ENCODE measurements at places on chromosomes 13 and 19. TPM values are rescaled to one million over a fixed set of nuclear protein-coding genes. Genes with fewer than 3 reads are reported as not detected.

DNA sequence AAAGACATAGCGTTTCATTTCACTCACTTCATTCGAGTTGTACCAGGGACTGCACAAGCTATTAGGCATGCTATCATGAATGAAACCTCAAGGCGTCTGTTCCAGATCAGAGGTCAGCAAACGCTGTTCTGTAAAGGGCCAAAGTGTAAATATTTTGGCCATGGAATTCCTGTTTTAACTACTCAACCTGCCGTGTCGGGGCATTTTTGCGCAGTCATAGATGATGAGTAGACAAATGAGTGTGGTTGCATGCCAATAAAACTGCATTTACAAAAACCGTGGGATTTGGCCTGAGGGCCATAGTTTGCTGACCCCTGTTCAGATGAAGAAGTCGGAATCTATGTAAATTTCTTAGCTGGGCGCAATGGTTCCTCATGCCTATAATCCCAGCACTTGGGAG, 6.5 kb downstream of the INSR start:
- DNase-seq, result no peak

DNA sequence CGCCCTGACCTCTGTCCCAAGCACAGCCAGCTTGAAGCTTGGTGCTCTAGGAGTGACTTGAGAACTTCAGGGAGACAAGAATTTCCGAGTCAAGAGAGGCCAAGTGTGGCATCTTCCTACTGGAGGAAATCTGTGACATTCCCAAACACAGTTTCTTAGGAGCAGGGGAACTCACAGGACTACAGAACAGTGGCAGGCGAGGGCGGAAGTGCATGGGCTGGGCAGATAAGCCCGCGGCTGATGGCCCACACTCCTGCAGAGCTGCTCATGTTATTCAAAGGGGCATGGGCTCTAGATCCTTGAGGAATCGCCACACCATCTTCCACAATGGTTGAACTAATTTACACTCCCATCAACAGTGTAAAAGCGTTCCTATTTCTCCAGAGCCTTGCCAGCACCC, 168.8 kb downstream of the KATNAL1 start:
- no peak for DNase-seq

Gene HIPK4
- total RNA-seq, result not detected

Gene PINLYP
- total RNA-seq, result 6.9 TPM

GRCh38 chr13:113272701-113273181, 24.3 kb upstream of the LAMP1 start:
- no peak for DNase-seq

Gene KLK2
- not detected for total RNA-seq

Gene EBI3
- not detected for total RNA-seq

Gene SIX5
- 0.82 TPM for total RNA-seq

- DNase-seq, result no peak
Observed at GRCh38 chr13:102825921-102826706, 19.7 kb upstream of the ERCC5 start.

GRCh38 chr19:44879309-44880065, 11.6 kb upstream of the TOMM40 start:
- no peak for DNase-seq

Gene ZNF440
- total RNA-seq, result 21.6 TPM

- peak; percentile 20 for DNase-seq
Observed at GRCh38 chr13:28754698-28755545, 36.2 kb upstream of the SLC46A3 start.

Gene CASP14
- not detected for total RNA-seq

Gene UPF1
- 38.3 TPM for total RNA-seq

- DNase-seq, result no peak
Observed at GRCh38 chr13:110702591-110703526, 3.1 kb downstream of the CARS2 start.

GRCh38 chr13:32093006-32093405, 61.4 kb downstream of the FRY start:
- no peak for DNase-seq

DNA sequence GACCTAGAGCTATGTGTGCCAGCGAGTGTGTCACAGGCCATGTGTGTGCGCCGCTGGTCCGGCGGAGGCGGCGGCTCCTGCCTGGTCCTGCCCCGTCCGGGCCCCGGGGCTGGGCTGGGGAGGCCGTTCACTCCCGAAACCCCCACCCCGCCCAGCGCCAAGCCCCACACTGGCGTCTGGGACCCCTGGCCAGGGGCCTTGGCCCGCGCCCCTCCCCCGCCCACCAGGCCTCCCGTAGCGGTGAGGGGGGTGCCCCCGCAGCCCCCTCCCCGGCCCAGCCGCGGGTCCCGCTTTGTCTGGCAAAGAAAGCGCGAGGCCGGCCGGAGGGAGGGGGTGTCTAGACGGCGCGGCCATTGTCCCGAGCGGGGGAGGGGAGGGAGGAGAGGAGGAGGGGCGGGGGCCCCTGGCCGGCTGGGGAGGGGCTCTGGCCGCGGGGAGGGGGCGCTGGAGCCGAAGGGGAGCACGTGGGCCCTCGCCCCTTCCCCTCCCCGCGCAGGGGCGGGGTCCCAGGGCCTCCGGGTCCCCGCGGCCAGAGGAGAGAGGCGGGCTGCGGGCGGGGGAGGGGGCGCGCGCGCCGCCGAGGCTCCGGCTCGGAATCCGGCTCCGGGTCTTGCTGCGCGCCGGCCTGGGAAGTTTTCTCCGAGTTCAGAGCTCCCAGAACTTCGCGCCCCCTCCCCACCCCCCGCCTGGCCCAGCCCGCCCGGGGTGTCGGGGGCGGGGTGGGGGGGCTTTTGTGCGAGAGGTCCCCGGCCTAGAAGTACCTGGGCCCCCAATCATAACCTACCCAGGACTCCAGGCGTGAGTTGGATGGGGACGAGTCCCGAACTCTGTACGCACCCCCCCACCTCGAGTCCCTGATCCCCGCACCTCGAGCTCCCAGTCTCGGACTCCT, 888 bp downstream of the NOTCH3 start:
- DNase-seq, result peak; percentile 55

- no peak for DNase-seq
Observed at GRCh38 chr19:51980116-51980736, 6.4 kb downstream of the ZNF350 start.

All from frontal cortex (tissue), 4 donors.